ENCODE measurements at places on chromosomes 7 and 10. TPM values are rescaled to one million over a fixed set of nuclear protein-coding genes. Genes with fewer than 3 reads are reported as not detected.

DNA sequence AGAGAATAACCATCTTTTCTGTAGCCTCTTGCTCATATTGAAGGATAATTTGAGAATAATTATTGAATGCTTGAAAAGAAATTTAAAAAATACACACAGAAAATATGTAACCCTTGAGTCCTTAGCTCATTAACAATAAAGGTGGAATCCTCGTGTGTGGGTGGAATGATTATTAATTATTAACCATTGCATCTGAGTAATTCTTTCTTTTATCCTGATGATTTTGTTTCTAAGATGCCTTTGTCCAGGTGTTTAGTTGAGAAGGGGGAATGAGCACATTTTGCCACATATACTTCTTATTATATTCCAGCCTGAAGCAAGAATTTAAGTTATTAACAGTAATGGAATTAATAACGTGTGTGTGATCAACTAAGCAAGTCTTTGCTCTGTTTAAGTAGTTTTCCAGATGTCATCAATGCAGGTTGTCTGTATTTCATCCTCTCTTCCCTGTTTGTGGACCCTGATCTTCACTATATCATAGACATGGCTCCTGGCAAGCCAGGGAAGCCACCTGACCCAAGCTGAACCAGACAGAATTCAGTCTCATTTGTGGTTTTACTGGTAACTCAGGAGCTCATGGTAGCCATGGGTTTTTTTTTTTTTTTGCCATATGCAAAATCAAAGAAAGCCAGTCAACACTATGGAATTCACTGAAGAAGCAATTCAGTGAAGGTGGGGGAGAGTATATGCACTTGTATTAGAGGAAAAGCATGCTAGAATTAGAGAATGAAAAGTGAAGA is 144.3 kb downstream of the KIF20B start:
- no peak for DNase-seq

DNA sequence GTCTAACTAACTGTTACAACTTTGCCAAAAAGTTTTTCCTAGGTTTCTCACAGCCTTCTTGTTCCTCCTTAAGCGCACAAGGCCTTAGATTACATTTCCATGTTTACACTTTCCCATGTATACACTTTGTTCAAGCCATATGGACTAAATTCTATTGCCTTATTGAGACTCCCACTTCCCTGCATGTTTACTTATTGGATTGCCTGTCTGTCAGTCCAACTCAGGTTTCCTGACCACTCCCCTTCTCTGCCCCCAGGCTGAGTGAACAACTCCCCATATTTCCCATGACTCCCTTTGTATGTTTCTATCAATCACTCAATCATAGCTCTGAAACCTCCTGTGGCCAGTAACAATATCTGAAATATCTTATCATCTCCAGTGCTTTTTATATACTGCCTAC is 43.0 kb downstream of the SLC25A40 start:
- DNase-seq, result no peak

- DNase-seq, result peak; percentile 48
Measured at GRCh38 chr10:6601246-6601805, 21.2 kb upstream of the PRKCQ start.

GRCh38 chr7:101373812-101374614 is 11.3 kb downstream of the COL26A1 start:
- DNase-seq, result no peak

ZCWPW1 gene
- total RNA-seq, result 4.0 TPM

Measured in activated CD4-positive, alpha-beta memory T cell treated with anti-CD3 and anti-CD28 coated beads for 36 hours (primary cell).